ENCODE measurements at places on chromosomes 4 and X.

DNA sequence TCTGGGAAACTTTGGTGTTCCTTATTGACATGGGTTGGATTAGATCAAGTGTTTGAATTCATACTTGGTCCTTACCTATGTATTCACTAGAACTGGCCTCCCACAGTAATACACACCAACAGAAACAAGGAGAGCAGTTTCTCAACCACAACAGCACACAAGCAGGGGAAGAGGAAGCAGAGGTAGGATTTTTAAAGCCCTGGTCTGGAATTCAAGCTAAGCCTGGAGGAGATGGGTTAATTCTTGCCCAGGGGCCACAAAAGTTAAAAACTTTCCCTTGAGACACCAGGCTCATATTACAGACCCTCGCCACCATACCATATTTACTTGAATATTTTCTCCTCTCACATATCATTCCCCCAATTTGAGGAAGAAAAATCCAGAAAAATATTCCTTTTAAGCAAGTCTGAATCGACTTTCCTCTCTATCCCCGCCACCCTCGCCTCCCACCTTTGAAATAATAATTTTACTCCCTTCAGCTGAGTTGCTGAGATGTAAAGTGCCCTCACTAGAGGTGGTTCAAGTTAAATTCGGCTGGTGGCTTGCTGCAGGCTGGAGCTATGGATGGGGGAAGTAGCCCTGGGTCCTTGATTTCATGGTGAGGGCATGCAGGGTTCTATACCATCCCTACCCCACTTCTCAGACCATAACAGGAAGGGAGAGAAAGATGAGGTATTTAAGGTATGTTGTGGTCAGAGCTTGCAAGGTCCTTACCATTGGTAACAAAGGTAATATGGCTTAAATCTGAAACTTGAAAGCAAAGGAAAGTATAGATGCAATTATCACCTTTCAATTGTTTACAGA is 440.2 kb downstream of the INPP4B start:
- DNase-seq = peak; percentile 70

DNA sequence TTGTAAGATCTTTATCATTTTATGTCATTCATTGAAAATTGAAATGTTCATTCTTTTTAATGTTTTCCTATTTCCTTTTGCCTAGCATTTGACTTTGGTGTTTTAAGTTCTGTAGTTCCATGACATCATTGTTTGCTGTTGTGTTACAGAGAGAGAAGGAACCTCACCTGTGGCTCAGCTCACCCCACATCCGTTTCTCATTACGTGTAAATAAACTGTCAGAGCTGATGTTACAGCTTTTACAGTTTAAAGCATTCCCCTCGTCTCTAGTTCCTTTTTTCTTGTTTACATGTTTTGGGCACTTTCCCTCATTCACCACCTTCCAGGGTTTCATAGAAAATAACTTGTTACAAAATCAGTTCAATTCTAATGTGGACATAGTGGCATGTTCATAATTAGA is 137.2 kb downstream of the FNIP2 start:
- DNase-seq = no peak

DNA sequence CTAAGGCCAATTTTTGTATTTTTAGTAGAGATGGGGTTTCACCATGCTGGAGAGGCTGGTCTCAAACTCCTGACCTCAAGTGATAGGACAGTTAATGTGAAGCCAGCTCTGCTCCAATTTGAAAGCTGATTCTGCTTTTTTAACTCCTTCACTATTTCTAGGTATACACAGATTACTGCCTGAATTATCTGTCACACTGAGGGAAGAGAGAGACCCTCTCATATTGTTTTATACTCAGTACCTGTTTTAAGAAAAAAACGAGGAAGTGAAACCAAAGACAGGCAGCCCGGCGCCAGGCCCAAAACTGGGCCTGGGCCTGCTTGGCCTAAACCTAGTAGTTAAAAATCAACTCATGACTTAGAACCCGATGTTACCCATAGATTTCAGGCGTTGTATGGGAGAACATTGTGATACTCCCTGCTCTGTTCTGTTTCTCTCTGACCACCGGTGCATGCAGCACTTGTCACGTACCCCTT is 1601.5 kb upstream of the PCDH10 start:
- no peak for DNase-seq

- peak; percentile 15 for DNase-seq
These were observed 43.9 kb upstream of the BBS12 start for GRCh38 chr4:122688529-122689140.

DNA sequence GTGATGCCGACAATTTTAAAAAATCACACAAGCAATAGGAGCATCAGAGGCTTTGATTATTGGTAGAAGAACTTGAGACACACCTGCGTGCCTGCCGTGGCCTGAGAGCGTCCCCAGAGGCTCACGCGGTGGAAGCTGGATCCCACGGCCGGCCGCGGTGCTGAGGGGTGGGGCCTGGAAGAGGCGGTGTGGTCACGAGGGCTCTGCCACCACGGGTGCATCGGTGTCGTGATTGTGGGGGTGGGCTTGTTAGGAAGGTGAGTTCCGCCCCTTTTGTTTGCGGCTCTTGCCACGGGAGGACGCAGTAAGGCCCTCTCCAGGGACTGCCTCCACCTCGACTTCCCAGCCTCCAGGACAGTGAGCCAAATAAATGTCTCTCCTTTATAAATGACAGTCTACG is 77.2 kb upstream of the ADRA2C start:
- no peak for DNase-seq

DNA sequence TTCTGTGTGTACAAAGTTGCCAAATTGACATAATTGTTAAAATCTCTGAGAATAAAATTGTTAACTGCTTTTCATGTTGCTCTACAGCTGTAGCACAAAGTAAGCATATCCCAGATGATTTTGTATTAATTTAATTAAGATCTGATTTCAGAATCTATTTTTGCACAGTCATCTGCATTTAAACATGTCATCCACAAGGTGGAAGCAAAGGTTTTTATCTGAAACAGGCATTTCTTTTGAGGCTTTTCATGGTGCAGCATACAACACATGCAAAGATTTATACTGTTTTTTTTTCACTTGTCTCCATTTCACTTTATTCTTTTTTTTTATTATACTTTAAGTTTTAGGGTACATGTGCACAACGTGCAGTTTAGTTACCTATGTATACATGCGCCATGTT is 51.2 kb downstream of the GC start:
- peak; percentile 31 for DNase-seq

GRCh38 chr4:101027721-101028120 is 319.6 kb downstream of the PPP3CA start:
- no peak for DNase-seq
